ENCODE measurements at places on chromosomes 12 and 14.
A peak's percentile ranks its signal among the peaks of the same experiment; 100 is the strongest.

DNA sequence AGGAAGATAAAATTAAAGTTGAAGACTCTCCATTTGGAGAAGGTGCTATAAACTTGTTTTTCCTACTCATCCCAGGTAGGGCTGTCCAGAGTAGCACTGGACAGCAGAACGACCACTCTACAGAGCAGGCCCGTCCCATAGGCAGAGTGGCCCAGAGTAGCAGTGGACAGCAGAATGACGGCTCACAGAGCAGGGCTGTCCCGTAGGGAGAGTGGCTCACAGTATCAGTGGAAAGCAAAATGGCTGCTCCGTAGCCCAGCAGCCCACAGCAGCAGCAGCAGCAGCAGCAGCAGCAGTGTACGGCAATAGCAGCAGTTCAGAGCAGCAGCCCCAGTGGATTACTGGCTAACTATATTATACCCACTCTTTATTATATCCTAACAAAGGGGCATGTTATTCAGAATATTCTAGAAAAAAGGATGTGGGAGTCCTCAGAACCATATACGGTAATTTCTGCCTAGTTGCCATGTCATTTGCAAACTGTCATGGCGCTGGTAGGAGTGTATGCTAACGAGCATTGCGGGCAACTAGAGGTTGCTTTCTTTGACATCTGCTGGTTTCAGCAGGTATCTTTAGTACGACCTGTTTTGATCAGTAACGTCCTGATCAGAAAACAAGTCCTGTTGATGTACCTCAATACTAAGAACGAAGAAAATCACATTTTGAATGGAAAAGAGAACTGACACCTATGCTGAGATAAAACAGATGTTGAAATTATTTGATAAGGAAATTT, 567.3 kb downstream of the SLC16A7 start:
- DNase-seq = no peak

- DNase-seq = no peak
Measured at GRCh38 chr12:50275556-50275955, 7.8 kb downstream of the LIMA1 start.

- no peak for DNase-seq
Measured at GRCh38 chr12:24760162-24760561, 188.7 kb downstream of the BCAT1 start.

- DNase-seq = no peak
Measured at GRCh38 chr14:89399594-89400068, 17.4 kb downstream of the FOXN3 start.

- no peak for DNase-seq
Measured at GRCh38 chr12:115936997-115937916, 340.2 kb downstream of the MED13L start.

DNA sequence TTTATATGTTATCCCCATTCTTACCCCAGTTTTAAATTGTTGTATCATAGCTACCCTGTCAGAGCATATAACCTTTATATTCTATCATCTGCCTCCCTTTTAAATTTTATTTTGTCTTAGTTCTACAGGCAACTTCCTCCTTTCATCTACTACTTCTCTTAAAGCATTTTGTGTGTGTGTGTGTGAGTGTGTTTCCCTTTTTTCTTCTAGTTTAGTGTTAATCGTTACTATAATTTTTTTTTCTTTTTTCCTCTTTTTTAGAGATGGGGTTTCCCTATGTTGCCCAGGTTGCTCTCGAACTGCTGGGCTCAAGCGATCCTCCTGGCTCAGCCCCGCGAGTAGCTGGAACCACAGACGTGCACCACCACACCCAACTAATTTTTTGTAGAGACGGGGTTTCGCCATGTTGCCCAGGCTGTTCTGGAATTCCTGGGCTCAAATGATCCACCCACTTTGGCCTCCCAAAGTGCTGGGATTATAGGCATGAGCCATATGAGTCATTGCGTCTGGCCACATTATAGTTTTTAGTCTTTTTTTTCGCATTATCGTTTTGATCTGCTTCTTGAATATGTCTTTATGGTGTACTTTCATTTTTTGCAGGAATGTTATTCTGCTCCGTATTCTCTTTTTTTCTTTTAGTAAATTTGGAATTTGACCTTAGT, 33.1 kb upstream of the FBXO34 start:
- DNase-seq = no peak

GRCh38 chr12:3090240-3091037, 13.3 kb downstream of the TSPAN9 start:
- DNase-seq = no peak

DNA sequence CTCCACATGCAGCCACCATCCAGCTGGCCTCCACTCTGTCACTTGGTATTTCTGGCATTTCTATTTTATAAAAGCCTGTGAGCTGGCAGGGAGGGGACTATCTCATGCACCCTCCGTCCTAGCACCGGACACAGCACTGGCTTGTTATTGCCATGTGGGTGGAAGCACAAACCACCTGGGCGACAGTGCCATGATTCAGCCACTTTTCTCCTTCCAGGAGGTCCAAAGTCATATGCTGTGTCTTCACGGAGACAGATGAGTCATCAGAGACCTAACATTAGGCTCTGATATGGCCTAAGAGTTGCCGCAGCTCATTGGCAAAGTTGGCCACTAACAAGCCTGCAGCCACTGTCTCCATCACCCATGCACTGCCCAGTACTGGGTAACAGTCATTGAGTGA, 1123.0 kb downstream of the VRK1 start:
- DNase-seq = no peak

GRCh38 chr14:72781561-72782508, 112.1 kb downstream of the DPF3 start:
- DNase-seq = no peak

DNA sequence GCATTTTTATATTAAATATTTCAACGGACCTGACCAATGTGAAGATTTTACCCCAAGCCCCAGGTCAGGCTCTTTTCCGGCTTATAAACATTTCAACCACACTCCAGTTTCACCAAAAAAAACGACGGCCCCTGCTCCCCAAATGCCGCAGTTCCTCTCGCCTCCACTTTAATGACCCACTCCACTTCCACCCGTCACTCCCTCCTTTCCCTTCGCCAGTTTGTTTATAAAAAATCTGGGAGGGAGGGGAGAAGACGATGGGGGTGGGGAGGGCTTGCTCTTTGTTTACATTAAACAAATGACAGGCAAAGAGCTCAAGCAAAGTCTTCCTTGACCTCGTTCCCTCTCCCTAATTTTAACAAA, 5.4 kb downstream of the SIX6 start:
- no peak for DNase-seq

DNA sequence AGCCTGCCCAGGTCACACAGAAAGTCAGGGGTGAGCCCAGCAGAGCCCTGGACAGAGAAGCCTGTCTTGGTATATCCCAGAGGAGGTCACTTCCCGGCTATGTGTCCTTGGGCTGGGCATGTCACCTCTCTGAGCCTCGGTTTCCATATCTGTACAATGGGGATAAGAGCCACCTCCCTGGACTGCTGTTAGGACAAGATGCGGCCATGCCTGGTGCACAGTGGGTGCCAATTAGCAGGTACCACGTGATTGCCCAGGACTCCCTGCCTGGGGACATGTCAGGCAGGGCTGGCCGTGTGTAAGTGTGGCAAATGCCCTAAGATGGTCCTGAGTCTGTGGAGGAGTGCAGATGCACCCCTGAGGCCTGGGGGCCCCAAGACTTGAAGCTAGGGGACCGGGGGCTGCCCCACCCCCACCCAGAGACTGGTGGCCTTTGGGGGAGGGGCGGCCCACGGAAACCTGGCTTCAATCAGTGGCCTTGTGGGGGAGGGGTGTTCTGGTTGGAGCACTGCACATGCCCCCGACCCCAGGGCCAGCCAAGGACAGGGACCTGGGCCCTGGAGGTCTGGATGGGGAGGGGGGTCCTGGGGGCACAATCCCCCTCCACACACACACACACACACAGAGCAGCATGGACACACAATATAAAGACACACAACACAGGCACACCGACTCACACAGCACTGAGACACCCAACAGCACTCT, 878 bp downstream of the TMEM119 start:
- no peak for DNase-seq

DNA sequence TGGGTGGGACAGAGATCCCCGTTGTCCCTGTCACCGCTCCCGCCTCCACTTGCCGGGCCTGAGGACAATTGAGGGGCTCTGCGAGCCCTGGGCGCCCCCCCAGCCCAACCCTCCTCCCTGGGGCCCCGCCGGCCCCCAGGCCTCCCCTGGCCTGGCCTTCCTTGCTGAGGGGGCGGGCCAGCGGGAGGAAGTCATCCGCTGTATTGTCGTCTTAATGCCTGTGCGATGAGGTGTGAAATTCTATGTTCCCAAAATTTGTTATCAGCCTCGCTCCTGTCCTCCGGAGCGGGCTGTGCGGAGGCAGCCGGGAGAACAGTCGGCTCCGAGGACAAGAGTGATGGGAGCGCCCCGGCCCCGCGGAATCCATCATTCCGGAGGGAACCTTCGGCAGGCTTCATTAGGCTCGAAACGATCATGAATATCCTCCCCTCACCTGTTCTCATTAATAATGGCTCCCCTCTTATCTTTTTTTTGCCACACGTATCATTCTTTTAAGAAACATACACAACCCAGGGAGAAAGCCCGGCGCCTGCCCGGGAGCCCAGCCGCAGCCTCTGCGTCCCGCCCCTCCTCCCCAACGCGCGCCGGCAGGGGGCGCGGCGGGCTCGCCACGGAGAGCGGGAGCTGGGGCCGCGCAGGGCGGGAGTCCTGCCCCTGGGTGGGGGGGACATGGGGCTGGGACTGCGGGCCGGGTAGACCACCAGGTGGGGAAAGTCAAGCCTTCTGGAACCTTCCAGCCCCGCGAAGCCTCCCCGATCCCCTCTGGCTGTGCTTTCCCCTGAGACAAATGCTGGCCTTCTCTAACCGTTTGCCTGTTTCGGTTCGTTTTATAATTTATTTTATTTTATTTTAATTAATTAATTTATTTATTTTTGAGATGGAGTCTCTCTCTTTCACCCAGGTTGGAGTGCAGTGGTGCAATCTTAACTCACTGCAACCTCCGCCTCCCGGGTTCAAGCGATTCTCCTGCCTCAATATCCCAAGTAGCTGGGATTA, 17.1 kb upstream of the DLK1 start:
- peak; percentile 60 for DNase-seq

- DNase-seq = no peak
Measured at GRCh38 chr12:106387848-106388377, 30.4 kb downstream of the POLR3B start.

DNA sequence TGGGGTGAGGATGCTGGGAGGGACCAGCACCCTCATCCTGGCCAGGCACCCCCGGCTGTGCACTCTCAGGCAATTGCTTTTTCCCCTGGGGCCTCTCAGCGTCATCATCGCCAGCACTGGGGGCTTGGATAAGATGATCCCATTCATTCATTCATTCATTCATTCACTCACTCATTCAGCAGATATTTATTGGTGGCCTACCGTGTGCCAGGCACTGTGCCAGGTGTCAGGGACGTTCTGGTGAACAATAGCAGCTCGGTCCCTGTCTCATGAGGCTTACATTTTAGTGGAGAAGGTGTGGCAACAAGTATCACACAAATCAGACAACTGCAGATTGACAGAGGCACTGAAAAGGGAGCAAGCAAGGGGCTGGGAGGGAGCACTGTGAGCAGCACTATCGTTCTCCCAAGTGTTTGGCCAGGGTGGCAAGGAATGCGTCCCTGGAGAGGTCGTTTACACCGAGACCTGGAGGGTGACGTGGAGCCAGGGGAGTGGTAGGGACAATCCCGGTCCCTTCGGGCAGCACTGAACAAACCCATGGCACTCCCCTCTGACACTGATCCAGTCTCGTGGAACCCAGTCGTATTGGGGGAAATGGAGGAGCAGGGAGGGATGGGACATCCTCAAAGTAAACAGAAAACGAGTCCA, 124.1 kb downstream of the PAPOLA start:
- DNase-seq = peak; percentile 22

- DNase-seq = no peak
Measured at GRCh38 chr12:43978556-43978955, 142.7 kb downstream of the TMEM117 start.

GRCh38 chr12:53795927-53796326, 44.1 kb upstream of the CISTR start:
- DNase-seq = no peak

GRCh38 chr14:61838661-61839245, 76.5 kb downstream of the SNAPC1 start:
- DNase-seq = no peak

- DNase-seq = no peak
Measured at GRCh38 chr12:115983226-115983798, 294.2 kb downstream of the MED13L start.

GRCh38 chr12:50117057-50117622, 5.1 kb downstream of the COX14 start:
- DNase-seq = peak; percentile 12

GRCh38 chr14:74064883-74065282, 19.4 kb downstream of the ALDH6A1 start:
- no peak for DNase-seq

- no peak for DNase-seq
Measured at GRCh38 chr12:102954134-102954533, 3.3 kb upstream of the ASCL1 start.

DNA sequence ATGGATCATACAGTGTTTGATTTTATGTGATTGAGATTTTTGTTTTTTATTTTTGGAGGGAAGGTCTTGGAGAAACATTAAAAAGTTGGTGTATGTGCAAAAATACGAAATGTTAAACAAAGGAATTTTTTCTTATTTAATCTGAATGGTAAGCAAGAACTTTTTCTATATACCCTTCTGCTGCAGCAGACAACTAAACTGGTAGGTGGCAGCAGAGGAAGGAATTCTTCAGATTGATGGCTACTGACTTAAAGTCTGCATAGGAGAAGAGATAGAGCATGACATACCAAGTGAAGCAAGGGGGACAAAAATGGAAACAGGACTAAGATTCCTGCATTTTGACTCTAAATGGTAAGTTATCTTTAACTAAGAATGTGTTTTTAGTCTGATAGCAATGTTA, 42.0 kb upstream of the A2ML1 start:
- DNase-seq = no peak

- no peak for DNase-seq
Measured at GRCh38 chr14:71532344-71532743, 399.9 kb upstream of the RGS6 start.

GRCh38 chr12:11578461-11578993, 70.9 kb upstream of the ETV6 start:
- DNase-seq = no peak

DNA sequence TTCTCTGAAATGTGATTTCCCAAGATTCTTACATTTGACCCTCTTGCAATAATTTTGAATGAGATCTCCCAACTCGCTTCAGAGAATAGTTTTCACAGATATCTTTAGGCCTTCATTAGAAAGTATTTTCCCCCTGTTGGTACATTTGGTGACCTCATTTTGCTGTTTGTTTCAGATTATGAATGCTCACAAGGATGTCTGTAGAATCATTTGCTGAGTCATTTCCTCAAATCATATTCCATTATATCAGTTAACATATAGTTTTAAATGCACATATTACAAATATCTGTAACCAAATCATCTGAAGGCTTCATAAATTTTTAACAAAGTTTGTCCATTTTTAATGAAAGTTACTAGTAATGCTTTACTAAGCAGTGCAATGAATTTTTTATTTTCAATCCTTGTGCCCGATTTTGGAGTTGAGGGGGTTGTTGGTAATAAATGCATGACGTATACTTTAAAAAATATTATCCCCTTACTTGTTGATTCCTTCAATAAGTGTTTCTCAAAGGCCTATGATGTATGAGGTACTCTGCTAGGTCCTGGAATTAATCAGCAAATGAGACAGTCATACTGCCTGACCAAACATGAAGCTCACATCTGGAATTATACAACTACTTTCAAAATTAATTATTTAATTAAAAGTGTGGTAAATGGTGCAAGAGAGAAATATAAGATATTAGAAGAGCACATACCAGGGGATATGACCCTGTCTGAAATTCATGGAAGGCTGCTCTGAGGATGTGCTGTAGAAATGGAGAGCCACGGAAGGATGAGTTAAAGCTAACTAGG, 126.9 kb upstream of the RAP1B start:
- DNase-seq = no peak
